ENCODE measurements at places on chromosomes 6 and 20.

GRCh38 chr6:133555685-133556084 lies 314.5 kb downstream of the EYA4 start:
- no peak for DNase-seq

DNA sequence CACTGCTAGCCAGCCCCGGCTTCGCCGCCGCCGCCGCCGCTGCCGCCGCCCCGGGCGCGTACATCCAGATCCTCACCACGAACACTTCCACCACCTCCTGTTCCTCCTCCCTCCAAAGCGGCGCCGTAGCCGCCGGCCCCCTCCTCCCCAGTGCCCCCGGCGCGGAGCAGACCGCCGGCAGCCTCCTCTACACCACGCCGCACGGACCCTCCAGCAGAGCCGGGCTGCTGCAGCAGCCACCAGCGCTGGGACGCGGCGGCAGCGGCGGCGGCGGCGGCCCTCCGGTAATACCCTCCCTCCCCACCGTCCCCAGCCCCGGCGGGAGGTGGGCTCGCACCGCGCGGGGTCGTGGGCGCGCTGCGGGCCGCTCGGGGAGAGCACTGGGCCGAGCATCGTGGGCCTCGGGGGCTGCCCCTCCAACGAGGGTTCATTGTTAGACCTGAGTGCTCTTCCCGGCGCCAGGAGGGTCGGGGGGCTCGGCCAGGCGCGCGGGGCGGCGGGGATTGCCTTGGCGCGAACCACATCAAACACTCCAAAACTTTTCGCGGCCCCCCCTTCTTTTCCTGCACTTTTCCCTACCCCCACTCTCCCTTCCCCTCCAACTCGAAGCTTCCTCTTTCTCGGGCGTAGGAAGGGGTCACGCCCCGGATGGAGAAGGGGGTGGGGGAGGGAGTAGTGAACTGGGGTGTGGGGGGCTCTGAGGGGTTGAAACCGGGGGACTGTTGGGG lies 827 bp downstream of the E2F3 start:
- DNase-seq = no peak

DNA sequence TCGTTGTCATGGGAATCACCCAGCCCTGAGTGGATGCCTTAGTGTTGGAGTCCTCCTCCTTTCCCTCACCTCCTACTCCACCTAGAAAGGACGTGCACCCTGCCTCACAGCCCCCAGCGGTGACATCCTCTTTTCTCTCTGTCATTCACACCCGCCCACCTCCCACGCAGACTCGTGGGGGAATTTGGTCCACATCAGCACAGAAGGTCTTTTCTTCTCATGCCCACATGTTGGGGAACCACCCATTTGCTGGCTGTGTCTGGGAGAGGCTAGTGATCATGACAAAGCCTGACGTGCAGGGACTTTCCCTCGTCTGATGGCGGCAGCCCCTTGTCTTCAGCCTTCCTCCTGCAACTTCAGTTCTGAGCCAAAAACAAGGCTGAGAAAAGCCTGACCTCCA lies 96.0 kb upstream of the CNKSR3 start:
- DNase-seq = no peak

- DNase-seq = no peak
Observed at GRCh38 chr6:47579040-47579439, 101.5 kb downstream of the CD2AP start.

- DNase-seq = no peak
Observed at GRCh38 chr6:30067460-30068139, 602 bp downstream of the PPP1R11 start.

DNA sequence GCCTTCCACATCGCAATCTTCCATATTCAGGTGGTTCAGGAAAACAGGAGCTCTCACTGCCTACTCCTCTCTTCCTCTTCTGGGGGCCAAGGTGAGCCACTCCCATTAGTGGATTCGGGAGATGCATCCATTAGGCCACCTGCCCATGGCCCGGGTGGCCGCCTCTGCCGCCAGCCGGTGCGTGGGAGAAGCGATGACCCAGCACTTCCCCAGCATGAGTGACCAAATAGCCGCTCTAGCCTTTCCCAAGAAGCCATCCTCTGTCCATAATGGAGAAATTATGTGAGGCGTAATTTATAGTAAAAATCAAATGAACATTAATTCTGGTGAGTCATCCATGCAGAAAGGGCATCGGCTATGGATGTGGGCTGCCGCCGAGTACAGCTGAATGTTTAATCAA lies 39.4 kb downstream of the GNAS-AS1 start:
- no peak for DNase-seq

DNA sequence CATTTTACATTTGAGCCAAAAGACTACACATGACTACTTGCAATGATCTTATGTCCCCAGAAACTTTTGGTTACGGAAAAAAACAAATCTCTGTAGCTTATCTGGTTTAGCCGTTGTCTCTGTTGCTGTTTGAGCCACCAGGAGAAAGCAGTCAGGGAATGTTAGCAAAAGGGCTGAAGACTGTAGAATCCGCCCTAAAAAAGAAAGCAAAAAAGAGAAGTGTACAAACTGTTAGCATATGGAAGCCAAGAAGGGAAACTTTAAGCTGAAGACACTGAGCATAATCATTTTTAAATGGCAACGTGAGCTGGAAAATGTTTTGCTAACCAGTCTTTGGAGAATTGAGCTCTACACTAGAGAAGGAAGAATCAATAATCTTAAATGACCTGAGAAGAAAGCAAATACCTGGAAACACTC lies 69.9 kb upstream of the MYLIP start:
- DNase-seq = no peak

GRCh38 chr20:36632147-36632486 lies 13.9 kb downstream of the SLA2 start:
- no peak for DNase-seq

DNA sequence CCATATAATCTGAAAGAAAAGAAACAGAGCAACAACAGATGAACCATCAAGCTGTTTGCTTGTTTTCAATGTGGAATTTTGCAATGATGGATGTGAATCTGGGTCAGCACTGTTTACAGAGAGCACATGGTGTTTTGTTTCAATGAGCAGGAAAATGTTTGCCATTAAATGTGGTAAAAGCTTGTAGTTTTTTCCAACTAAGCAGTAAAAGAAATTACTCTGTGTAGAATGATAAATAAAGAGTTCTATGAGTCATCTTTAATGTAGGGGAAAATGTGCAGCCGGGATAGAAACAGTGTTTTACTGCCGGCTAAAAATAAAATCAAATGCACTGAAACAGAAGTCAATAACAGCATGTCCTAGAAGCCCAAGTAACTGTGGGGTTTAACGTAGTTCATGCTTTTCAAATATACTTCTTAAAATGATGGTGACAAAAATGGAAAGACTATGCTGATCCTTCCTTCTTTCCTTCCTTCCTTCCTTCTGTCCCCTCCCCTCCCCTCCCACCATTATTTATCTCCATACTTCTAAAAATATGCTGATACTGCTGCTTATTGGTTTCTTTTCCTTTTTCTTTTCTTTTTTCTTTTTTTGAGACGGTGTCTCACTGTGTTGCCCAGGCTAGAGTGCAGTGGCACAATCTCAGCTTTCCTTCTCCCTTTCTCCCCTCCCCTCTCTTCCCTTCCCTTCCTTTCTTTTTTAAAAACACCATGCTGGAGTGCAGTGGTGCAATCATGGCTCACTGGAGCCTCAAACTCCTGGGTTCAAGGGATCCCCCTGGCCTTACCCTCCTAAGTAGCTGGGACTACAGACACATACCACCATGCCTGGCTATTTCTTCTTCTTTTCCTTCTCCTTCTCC lies 6.3 kb upstream of the NAA20 start:
- DNase-seq = no peak

GRCh38 chr20:43862438-43862837 lies 52.2 kb upstream of the TOX2 start:
- DNase-seq = no peak

DNA sequence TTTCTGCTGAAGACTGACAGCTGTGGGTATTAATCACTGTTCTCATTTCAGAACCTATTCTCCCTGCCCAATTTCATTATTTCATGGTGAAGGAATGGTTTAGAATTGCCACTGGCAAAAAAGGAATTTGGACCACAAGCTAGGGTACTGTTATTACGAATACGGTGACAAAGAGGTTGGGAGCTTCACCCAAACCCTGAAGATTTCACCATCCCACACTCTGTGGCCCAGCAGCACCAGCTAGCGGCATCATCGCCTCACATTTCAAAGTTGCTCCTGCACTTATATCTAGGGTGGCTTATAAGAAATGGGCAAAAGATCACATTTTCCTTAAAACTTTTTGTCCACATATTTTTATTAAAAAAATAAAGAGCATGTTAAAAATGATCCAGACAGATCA lies 236.1 kb downstream of the SYNDIG1 start:
- no peak for DNase-seq

GRCh38 chr6:83221276-83221675 lies 28.1 kb downstream of the RWDD2A start:
- DNase-seq = no peak

DNA sequence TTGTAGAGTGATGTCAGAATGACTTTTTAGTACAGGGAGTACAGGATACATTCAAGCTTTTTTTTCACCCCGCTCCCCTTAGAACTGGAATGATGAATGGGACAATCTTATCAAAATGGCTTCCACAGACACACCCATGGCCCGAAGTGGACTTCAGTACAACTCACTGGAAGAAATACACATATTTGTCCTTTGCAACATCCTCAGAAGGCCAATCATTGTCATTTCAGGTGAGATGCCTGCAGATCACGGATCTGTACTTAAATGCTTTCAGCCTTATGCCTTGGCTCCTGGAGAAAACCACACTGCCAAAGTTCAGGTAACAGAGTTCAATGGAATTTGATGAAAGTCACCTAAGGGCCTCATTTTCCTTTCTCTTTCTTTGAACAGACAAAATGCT lies 8.5 kb downstream of the TNFAIP3 start:
- DNase-seq = no peak

- no peak for DNase-seq
Observed at GRCh38 chr20:56409521-56409920, 2.5 kb upstream of the CASS4 start.

- no peak for DNase-seq
Observed at GRCh38 chr6:32803416-32803815, 13.4 kb downstream of the HLA-DOB start.

DNA sequence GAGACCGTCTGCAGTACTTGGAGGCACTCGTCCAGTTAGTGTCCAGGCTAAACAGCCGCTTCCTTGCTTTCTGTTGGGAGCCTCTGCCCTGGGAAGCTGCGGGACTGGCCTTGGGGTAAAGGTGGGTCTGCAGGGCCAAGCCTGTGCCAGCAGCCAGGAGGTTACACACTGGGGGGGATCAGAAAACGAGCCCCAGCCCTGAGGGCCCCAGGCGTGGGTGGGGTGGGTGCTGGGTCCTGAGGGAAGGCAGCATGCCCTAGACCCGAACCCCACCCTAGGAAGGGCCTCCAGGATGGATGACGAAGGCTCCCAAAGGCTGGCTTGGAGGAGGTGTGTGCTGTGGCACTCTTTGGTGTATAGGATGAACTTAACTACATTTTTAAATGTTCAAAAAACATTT lies 335.2 kb downstream of the ZFAND3 start:
- DNase-seq = no peak

DNA sequence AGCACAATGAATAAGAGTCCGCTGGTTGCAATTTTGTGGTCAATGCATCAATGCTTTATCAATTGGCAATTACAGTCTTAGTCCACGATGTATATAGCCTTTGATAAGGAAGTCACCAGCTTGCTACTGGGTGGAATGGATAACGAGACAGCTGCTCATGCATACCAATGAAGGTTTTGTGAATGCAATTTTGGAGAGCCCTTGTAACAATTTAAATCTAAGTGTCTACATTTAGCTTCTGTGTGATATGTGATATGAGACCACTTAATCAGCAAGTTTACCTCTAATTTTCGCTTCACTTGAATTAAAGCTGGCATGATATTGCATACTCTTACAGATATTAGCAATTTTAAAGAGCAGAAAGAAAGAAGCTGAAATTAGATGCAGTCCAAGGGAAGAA lies 543.9 kb downstream of the RNF144B start:
- no peak for DNase-seq

DNA sequence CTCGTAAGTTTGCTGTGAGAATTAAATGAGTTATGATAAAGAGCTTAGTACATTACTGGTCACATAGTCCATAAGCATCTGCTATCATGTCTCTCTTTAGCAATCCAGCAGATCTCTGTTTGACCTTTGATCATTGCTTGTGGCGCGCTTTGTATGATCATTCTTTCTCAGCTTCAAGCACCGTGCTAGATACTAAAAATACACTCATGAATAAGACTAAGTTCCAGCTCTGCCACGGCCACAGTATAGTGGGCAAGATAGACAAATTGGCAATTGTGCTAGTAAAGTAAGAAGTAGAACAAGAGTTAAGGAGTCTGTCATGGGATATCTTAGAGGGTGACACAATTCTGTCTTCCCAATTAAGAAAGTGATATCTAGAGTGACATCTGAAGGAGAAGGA lies 75.2 kb upstream of the ADGRF1 start:
- DNase-seq = no peak

GRCh38 chr6:14789996-14790395 lies 455.9 kb upstream of the JARID2 start:
- DNase-seq = no peak

DNA sequence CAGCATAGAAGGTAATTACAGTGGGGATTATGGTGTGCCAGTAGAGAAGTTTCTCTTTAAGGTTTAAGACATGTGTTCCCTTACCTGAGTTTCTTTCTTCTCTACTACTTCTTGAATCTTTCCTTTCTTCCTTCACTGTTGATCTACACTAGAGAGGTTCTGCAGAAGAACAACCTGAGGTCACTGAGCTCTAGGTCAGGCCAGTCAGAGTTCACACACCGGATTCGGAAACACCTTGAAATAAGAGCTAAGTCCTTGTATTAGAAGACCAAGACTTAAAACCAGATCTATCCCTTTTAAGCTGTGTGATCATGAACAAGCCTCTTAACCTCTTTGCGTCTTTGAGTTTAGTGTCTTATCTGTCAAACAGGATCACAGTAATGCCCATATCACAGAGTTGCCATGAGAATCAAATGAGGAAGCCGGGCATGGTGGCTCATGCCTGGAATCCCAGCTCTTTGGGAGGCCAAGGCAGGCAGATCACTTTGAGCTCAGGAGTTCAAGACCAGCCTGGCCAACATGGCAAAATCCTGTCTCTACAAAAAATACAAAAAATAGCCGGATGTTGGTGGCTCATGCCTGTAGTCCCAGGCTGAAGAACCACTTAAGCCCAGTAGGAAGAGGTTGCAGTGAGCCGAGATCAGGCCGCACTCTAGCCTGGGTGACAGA lies 22.0 kb upstream of the TGM3 start:
- DNase-seq = no peak

GRCh38 chr20:33373735-33374605 lies 27.3 kb downstream of the CDK5RAP1 start:
- DNase-seq = no peak

GRCh38 chr6:28558629-28559028 lies 32.9 kb downstream of the GPX5 start:
- DNase-seq = no peak

- no peak for DNase-seq
Observed at GRCh38 chr6:170128346-170128745, 162.5 kb downstream of the DLL1 start.

DNA sequence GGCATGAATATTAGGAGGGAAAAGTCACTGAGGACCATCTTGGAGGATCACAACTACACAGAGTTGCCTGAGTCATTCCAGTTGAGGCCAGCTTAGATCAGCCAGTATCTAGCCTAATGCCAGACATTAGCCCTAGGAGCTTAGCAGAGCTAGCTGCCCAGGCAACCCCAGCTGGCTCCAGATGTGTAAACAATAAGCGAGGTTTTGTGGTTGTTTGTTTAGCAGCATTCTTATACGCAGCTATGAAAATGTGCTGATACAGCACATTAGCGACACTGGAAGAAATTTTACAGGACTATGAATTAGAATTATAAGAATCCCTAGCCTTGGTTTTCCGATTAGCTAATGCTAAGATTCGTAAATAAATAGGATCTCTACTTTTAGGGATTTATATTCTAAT lies 59.3 kb downstream of the BTBD3 start:
- no peak for DNase-seq

- DNase-seq = no peak
Observed at GRCh38 chr6:125302840-125303511, 1.2 kb upstream of the HDDC2 start.

All from iPS DF 6.9 (cell line).